ENCODE measurements at places on chromosomes 1 and 21.

DNA sequence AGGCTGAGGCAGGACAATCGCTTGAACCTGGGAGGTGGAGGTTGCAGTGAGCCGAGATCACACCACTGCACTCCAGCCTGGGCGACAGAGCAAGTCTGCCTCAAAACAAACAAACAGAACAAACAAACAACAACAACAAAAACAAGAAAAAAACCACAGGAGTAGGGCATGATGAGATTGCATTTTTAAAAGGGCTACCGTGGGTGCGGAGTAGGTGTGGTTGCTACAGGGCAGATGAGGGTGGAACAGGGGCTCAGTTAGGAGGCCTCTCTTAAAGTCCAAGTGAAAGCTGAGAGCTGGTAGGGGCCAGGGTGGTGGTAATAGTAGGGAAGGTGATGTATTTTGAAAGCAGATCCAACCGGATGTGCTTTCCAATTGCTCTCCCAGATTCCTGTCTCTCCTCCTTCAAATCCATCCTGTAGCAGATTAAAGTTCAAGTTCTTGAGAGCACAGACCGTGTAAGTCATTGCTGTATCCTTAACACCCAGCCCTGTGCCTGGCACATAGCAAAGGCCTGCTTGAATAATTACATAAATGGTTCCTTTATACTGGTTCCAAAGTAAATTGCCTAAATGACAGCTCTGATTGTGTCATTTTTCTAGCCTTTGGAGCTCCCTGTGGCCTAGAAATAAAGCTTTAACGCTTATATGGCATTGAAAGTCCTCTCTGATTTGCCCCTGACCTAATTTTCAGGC, 4.2 kb upstream of the LINGO4 start:
- DNase-seq, result no peak

- no peak for DNase-seq
These were observed 113.7 kb upstream of the RRP15 start for GRCh38 chr1:218171302-218171893.

DNA sequence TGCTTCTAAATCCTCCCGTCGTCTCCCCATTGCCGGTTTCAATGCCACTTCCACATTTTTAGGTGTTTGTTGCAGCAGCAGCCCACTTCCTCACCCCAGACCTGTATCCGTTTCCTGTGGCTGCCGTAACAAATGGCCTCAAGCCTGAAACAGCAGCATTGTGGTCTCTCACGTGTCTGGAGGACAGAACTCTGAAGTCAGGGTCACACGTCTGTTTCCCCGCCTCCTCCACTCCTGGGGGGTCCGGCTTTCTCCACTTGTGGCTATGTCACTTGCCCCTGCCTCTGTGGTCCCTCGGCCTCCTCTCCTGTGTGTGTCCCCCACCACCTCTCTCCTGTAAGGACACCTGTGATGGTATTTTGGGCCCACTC, 21.8 kb downstream of the TRPM2 start:
- peak; percentile 61 for DNase-seq

DNA sequence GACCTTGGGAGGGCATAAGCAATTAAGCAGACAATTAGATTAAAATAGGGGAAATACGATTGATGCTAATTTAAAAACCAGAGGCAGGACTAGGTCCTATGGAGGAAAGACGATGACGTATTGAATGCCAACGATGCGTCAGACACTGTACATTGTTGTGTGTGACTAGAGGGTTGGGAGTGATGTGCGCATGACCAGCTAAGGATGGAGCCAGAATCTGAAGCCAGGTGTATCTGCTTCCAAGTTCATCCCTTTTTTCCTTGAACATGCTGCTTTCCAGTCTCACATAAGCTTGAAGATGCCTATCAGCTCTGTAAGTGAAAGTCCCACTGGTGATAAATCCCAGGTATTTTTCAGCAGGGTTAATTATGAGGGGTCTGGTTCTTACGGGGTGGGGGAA, 576.2 kb downstream of the MATN1 start:
- no peak for DNase-seq

GRCh38 chr1:17023102-17023501, 11.4 kb upstream of the ATP13A2 start:
- DNase-seq, result no peak

DNA sequence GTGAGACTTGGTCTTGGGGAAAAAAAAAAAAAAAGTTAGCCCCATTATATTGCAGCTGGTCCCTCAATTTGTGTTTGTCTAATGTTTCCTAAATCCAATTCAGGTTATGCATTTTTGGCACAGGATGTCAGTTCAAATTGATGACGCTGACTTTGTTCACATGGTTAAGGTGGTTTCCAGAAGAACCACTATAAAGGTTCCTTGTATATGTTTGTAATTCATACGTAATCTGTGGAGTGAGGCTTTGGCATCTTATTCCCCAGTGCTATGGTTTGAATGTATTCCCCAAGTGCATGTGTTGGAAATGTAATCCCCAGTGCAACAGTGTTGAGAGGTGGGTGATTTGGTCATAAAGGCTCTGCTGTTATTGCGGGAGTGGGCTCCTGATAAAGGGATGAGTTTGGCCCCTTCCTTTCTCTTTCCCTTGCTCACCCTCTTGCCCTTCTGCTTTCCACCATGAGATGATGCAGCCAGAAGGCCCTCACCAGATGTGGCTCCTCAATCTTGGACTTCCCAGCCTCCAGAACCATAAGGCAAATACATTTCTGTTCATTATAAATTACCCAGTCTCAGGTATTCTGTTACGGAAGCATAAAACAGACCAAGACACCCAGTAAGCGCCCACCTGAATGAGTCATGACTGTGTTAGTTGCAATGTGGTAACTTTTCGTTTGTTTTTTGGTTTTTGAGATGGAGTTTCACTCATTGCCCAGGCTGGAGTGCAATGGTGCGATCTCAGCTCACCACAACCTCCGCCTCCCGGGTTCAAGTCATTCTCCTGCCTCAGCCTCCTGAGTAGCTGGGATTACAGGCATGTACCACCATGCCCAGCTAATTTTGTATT, 19.5 kb upstream of the HLCS start:
- no peak for DNase-seq

- DNase-seq, result no peak
These were observed 342.5 kb upstream of the ADGRL2 start for GRCh38 chr1:81458186-81458585.

- no peak for DNase-seq
These were observed 7.6 kb downstream of the CHD5 start for GRCh38 chr1:6172549-6172948.

DNA sequence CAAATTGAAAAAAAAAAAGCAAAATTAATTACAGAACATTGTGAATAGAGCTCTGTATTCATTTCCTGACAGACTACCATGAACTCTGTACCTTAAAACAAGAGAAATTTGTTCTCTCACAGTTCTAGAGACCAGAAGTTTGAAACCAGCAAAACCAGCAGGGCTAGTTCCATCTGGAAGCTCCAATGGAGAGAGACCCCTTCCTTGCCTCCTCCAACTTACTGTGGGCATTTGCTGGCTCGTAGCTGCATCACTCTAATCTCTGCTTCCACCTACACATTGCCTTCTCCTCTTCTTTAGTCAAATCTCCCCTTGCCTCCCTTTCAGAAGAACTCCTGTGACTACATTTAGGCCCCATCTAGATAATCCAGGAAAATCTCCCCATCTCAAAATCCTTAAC, 56.5 kb downstream of the SYDE2 start:
- DNase-seq, result no peak

GRCh38 chr1:36807262-36807661, 227.1 kb downstream of the GRIK3 start:
- DNase-seq, result peak; percentile 40

GRCh38 chr1:38009088-38009840, 3.3 kb upstream of the UTP11 start:
- DNase-seq, result peak; percentile 45

DNA sequence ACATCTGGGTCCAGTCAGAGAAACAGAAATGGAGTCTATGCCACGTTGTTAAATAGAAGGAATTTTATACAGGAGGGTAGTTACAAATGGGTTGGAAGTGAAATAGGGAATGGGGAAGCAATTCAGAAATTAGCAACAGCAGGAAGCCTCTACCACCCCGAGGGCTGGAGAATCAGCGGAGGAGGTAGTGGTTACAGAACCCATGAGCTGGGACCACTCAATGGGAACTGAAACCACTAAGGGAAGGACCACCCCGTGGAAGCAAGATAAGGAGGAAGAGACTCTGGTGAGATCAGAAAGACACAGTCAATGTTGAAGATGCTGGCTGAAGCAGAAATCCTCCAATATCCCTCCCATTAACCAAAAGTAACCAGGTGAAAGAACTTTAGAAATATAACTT, 15.5 kb upstream of the MAST2 start:
- no peak for DNase-seq

GRCh38 chr21:28762357-28762735, 230.3 kb downstream of the LTN1 start:
- no peak for DNase-seq

DNA sequence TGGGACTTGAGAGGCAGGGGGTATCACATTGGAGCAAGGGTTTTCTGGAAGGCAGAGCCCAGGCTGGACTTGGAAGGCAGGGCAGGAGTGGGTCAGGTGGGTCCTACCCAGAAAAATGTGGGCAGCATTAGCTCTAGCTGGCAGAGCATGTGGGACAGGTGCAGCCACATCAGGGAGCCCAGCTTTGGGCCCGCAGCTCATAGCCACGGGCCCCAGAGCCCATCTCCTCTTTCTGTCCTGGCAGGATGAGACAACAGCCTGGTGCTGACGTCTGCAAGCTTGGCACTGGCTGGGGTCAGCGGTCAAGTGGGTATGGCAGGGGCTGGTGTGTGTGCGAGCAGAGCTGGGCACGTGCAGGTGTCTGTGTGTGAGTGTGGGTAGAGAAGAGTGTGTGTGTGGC, 154.7 kb downstream of the GRIK3 start:
- DNase-seq, result no peak

DNA sequence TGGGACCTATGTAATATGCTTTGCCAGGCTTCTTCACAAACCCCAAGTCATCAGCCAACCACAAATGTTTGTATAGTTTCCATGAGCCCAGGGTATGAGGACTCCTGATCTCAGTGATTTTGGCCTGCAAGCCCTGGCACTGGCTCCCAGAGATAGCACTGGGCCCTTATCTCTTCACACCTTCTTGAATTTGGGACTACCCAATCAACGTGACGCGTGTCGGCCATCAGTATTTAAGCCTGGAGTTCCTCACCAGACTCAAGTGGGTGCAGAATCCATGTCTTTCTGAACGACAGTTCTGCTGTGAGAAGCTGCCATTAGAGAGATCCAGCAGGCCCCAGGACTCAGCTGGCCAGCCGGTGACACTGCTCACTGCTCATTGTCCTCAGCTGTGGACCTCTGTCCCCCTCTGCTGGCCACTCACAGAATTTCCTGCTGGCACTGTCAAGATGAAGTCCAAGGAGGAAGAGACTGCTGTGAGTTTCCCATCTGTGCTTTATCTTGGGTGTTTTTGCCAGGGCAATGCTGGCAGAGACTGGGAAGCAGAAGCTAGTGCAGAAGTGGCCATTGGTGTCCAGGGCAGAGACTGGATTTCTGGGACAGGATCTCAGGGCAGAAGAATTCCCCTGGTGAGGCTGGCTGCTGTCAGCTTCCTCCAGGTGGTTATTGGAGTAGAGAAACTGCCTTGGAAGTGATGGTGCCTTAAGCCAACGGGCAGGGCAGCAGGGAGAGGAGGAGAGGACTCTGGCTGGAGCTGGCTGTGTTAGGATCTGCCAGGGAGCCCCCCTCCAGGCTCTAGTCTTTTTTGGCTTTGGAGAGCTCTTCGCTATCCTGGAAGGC, 28.4 kb downstream of the TMCC2 start:
- peak; percentile 95 for DNase-seq

DNA sequence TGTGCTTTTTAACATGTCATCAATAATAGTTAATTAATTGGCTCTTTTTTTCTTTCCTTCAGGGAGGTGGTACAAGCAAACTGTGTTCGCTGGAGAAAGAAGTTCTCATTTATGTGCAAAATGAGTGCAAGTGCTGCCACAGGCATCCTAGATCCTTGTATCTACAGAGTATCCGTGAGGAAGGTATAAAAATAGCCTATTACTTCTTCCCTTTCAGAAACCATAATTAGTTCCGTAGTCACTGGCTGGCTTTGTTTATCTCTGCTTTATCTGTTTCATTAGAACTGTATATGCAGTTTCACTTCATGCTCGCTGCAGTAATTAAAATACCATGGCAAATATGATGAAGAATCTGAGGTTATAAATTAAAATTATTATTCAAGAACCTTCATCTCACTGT, 40.6 kb downstream of the EEIG2 start:
- no peak for DNase-seq

DNA sequence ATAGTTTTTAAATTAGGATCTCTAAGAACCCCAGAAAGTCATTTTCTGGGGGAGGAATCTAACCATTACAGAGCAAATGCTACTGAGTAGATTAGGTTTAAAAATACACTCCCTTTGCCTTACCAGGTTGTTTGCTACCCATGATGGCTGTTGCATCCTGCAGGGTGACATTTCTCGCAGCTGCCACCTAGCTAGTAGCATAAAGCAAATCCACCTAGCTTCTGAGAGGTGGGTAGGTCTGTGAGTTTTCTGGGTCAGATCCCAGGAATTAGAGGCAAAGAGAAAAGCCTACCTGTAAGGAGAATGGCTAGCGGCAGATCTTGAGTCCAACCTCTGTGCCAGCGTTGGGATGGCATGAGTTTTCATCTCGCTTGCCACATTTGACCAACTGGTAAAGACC, 95.9 kb downstream of the DAB1 start:
- DNase-seq, result no peak
